ENCODE measurements at places on chromosomes 6 and 20.
A peak's percentile ranks its signal among the peaks of the same experiment; 100 is the strongest.

DNA sequence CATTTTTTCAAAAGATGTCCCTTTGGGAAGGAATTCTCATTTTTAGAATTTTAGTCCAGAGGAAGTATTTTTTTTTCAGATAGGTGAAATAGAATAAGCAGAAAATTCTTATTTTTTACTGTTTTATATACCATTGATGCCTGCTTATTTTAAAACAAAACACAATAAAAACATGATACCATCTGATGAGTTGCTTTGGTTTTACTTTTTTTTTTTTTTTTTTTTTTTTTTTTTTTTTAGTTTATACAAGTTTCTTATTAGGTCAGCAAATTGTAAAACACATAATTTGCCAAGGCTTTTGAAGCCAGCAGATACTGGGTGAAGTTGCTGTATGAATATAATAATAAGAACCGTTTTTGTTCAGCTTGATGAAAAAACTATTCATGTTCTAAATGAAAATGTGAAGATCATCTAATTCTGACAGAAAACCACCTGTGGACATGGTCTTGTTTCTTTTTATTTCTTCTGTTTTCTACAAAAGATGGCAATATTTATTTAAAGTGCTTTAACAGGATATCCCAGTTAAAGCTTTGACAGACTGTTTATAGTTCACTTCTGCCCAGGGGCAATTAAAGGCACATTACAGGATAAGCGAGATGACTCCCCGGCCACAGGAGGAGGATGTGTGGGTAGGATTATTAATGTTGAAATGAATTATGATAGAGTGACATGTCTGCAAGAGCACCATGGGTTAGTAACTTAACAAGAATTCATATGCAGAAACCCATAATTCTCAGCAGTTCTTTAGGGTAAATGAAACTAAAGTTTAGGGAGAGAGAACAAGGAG, 31.1 kb downstream of the MYB start:
- peak; percentile 19 for DNase-seq

DNA sequence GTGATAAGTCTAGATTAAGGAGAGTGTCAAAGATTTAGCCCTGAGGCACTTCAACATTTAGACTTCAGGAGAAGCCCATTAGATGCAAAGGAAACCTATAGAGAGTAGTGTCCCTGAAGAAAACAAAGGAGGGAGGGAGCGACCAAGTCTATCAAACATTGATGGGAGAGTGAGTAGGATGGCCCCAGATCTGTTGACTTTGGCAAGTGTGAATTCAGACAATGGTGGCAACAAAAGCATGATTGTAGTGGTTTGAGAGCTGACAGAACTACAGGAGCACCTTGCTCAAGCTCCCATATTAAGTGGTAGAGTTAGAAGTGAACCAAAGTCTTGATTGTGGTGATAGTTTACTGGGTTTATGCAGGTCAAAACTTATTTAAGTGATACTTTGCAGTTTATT, 979 bp upstream of the ABCF1 start:
- no peak for DNase-seq

DNA sequence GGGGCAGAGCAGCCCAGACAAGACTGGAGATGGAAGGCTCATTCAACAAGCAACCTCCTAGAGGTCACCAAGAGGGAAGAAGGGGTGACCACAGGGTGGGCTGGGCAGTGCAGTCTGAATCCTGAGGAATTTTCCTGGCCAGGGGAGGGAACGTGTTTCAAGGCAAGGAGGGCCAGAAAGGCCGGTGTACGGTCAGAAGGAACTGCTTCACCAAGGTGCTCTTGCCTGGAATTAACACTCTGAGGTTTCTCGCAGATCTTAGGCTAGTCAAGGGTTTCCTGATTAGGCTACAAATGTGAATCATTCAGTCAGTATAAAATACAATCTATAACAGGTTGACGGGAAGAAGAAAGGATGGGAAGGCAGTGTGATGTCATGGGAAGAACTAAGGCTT, 199.3 kb downstream of the LRFN2 start:
- DNase-seq: no peak

GRCh38 chr20:7924692-7925091, 15.6 kb downstream of the HAO1 start:
- DNase-seq: no peak

DNA sequence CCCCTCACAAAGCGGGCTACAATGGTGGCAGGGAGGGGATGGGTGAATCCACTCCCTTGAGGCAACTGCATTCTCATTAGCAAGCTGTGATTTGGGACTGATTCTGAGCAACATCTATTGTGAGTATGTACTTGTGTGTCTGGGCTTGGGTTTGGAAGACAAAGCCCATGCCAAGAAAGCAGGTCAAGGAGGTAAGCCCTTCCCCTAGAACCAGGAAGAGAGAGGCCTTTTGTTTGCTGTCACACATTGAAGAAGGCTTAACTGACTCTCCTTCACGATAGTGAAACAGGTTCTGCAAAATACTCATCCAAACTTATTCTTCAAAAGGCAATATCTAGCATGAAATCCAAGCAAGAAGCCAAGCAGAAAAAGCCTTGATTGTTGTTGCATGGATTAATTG, 403.1 kb upstream of the ID4 start:
- no peak for DNase-seq

- DNase-seq: no peak
Measured at GRCh38 chr6:13105139-13105538, 223.2 kb downstream of the TBC1D7 start.

DNA sequence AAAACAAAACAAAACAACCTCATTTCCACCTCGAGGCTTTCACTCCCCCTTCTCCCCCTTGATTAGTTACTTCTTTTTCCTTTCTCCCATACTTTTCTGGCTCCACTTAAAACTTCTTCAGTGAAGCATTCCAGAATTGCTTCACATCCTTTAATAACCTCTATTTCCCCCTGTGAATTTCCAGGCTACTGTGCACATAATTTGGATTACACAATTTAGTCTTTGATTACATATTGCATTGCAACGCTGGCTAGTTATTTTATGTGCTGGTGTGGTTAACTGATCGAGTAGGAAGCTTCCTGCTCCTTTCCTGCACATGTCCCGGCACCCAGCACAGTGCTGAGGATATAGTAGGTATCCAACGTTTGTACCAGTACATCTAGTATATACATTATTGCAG, 28.1 kb upstream of the EEF1E1 start:
- DNase-seq: no peak

DNA sequence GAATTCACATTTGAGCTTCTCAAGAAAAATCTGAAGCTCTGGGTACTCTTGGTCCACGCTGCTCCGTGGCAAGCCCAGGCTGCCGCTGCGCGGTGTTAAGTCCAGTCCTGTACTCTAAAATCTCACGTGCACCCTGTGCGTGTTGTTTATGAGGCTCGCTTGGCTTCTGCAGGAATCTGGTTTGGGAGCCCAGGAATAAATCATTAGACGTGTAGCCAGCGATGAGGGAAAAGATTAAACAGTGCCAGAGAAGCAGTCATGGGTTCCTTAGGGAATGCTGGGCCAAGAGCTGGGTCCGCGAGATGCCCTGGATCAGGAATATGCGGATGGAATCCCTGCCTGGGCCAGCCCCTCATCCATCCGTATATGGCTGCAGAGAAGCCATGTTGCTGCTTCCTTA, 87.3 kb downstream of the KCNB1 start:
- no peak for DNase-seq

GRCh38 chr20:56802805-56803204, 173.7 kb downstream of the TFAP2C start:
- DNase-seq: no peak

GRCh38 chr6:218153-219018, 73.9 kb upstream of the DUSP22 start:
- DNase-seq: no peak

GRCh38 chr20:43910564-43910963, 4.1 kb upstream of the TOX2 start:
- no peak for DNase-seq

- no peak for DNase-seq
Measured at GRCh38 chr6:9204171-9204570, 768.8 kb upstream of the SLC35B3 start.

- DNase-seq: no peak
Measured at GRCh38 chr6:144744720-144745119, 459.6 kb downstream of the UTRN start.

- no peak for DNase-seq
Measured at GRCh38 chr6:64683682-64684081, 1023.3 kb downstream of the EYS start.

DNA sequence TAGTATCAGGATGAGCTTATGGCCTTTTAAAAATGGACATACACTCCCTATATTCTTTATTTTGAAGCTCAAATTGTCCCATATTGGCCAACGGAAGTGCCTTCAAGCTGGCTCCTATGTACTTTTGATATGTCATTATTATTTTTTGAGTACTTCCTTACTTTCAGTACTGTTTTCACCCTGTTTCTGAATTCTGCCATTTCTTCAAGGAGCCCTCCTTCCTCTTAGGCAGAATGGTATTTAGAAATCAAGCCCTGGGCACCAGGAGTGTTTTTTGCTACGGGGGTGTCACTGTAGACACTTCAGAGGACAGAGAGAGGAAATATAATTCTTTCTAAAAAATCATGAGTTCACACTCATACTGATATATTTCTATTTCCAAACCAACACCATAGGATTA, 5.5 kb upstream of the MYLK4 start:
- DNase-seq: no peak

GRCh38 chr6:39143238-39143930, 28.4 kb upstream of the SAYSD1 start:
- peak; percentile 26 for DNase-seq

- DNase-seq: peak; percentile 59
Measured at GRCh38 chr6:16409531-16410441, 171.4 kb downstream of the GMPR start.

DNA sequence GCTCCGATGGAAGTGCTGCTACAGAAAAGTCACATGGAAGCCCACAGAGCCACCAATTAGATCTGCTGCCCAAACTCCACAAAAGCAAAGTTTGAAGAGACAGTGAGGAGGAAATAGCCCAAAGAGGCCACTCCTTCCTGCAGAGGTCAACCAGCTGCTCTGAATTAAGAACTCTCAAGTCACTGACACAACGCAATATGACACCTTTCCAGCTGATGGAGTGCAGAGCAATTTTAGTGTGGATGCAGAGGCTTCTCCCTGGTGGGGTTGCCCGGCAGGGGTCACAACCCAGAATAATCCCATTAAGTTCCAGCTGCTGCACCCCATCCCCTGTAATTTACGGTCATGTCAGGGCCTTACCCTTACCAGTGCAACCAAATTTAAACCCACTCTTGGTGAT, 361.9 kb upstream of the JARID2 start:
- DNase-seq: no peak

- DNase-seq: no peak
Measured at GRCh38 chr6:165487950-165488349, 175.1 kb downstream of the PDE10A start.

GRCh38 chr20:61350500-61351250, 98.6 kb downstream of the CDH4 start:
- DNase-seq: no peak

DNA sequence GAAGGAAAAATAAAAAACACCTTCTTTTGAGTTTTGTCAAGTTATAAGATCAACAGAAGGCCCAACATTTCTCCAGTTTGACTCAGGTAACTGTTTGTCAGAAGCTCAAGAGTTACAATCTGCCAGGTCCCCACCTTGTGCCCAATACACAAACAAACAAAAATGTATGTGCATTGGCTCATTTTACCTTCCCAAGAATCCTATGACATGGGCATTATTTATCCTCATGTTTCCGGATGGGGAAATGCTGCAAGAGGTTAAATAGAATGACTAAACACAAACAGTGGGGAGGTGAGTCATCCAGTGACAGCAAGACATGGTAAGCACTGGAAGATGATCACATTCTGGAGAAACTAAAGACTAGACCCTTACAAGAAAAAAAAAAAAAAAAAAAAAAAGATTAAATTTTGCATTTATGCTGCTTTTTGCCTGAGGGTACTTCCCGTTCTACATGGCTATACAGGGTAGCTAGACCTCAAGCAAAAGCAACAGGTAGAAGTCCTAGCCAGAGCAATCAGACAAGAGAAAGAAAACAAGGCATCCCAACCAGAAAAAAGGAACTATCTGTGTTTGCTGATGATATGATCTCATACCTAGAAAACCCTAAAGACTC, 23.6 kb upstream of the ANKRD60 start:
- DNase-seq: no peak

DNA sequence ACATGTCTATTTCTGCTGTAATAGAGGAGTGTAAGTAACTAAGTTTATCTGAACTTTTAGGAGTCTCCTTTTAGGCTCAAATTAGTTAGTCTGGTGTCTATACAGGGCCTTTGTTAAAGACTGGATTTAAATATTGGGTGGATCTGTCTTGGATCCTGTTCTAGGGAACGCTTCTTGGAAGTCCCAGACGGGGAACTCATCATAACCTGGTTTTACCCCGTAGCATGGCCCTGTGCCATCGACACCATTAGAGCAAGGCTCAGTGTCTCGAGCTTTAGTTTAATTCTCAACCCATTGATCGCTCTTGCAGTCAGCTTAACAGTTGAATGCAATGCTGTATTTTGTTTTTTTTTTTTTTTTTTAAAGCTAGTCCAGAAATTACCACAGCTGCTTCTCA, 89.9 kb downstream of the CARMIL1 start:
- no peak for DNase-seq

- DNase-seq: no peak
Measured at GRCh38 chr6:151196555-151196954, 43.2 kb upstream of the AKAP12 start.

DNA sequence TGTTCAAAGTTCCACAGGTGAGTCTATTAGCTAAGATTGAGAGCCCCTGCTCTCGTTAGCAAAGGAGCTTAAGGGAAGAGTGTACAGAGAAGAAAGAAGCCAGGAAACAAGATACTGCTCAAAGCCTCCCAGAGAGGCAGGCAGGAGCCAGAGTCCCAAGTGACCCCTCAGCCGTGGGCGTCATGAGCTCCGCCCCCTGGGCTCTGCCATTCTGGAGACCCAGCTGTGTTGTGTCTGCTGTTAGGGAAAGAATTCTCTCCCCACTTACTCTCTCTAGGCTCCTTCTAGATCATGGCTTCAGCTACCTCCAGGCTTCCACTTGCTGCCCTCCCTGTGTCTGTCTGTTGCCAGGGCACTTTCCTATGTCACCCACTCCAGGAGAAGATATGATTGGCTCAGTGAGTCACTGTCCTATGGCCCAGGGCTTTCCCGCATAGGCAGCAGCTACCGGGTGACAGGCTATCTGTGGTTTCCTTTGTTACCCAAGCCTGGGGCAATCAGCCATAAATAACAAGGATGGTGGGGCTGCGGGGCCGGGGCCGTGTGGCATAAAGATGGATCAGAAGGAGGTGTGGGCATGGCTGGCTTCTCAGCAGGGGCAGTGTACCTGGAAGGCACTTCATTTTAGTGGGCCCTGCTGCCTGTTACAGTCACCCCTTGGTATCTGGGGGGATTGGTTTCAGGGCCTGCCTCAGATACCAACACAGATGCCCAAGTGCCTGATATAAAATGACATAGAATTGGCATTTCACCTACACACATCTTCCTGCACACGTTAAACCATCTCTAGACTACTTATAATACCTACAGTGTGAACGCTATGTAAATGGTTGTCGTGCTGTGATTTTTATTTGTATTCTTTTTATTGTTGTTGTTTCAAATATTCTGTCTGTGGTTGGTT, 118.9 kb downstream of the ARMC2 start:
- DNase-seq: no peak

GRCh38 chr20:23349338-23350195, 1.0 kb upstream of the NXT1 start:
- peak; percentile 72 for DNase-seq
